ENCODE measurements at places on chromosomes 13 and 19. TPM values are rescaled to one million over a fixed set of nuclear protein-coding genes. Genes with fewer than 3 reads are reported as not detected.

Gene DKKL1
- total RNA-seq = 0.83 TPM

Gene B3GNT8
- total RNA-seq = 2.3 TPM

Gene SIGLECL1
- total RNA-seq = not detected

Gene SNRPD2
- total RNA-seq = 167 TPM

Gene ZNF442
- 3.9 TPM for total RNA-seq

Gene ZNF667
- total RNA-seq = 3.8 TPM

Gene ZNF14
- 5.1 TPM for total RNA-seq

Gene NMRK2
- 0.39 TPM for total RNA-seq

Gene LILRB3
- total RNA-seq = 36.1 TPM

Gene PSG7
- not detected for total RNA-seq

Gene POSTN
- total RNA-seq = 52.4 TPM

Gene LILRA1
- total RNA-seq = 2.0 TPM

Gene SLC25A41
- 0.66 TPM for total RNA-seq

Gene ZNF581
- 26.6 TPM for total RNA-seq

Gene PODNL1
- not detected for total RNA-seq

Gene SLITRK5
- 0.42 TPM for total RNA-seq

Gene SPACA7
- total RNA-seq = not detected

Gene GPR180
- total RNA-seq = 4.7 TPM

Gene ZNF729
- total RNA-seq = not detected

Gene CCDC122
- total RNA-seq = 3.8 TPM

Gene SYCN
- total RNA-seq = not detected

Gene PEX11G
- total RNA-seq = 3.6 TPM

Gene LIN37
- 18.3 TPM for total RNA-seq

Gene ZNF793
- 4.8 TPM for total RNA-seq

Gene GPX4
- total RNA-seq = 386 TPM

Gene CGB8
- not detected for total RNA-seq

Gene LCP1
- 11.9 TPM for total RNA-seq

Gene ARRDC5
- total RNA-seq = 0.26 TPM

Gene GADD45GIP1
- 58.8 TPM for total RNA-seq

Gene ZNF543
- 6.6 TPM for total RNA-seq

Gene C3
- 393 TPM for total RNA-seq

Gene PARP4
- 47.4 TPM for total RNA-seq

Gene KLK14
- total RNA-seq = 0.52 TPM

Gene TUBB4A
- 4.7 TPM for total RNA-seq

Gene CEACAM5
- total RNA-seq = 0.83 TPM

Gene ZNF528
- 13.6 TPM for total RNA-seq

Gene PSG6
- not detected for total RNA-seq

Gene CRX
- total RNA-seq = not detected

Gene SHC2
- 35.6 TPM for total RNA-seq

Gene CNN1
- 3,384 TPM for total RNA-seq

Gene FPR1
- 3.7 TPM for total RNA-seq

Gene RGCC
- total RNA-seq = 96.7 TPM

Gene MBD3L3
- total RNA-seq = not detected

Gene FPR3
- total RNA-seq = 9.9 TPM

Gene ZNF805
- 13.3 TPM for total RNA-seq

Gene SLC10A2
- total RNA-seq = not detected

Gene ZNF865
- 15.4 TPM for total RNA-seq

Gene ZNF560
- total RNA-seq = not detected

Gene CGB1
- not detected for total RNA-seq

Gene RAD23A
- total RNA-seq = 166 TPM

Gene KCNK6
- 5.5 TPM for total RNA-seq

Gene SEMA6B
- total RNA-seq = 3.7 TPM

Gene NEK5
- total RNA-seq = 0.34 TPM

Gene CGB3
- not detected for total RNA-seq

Gene ZNF253
- total RNA-seq = 7.1 TPM

Gene DACH1
- 1.4 TPM for total RNA-seq

Data from esophagus muscularis mucosa (tissue), 4 donors.